Mammary microvascular endothelial cell (primary cell): ENCODE measurements at places on chromosomes 16 and 17. TPM values are rescaled to one million over a fixed set of nuclear protein-coding genes. Genes with fewer than 3 reads are reported as not detected.

The SKAP1 gene
- 0.07 and 0.69 TPM in 2 replicates for total RNA-seq

The WFDC1 gene
- total RNA-seq = not detected in 2 replicates

The CACNG1 gene
- not detected in 2 replicates for total RNA-seq

The OR1A1 gene
- total RNA-seq = not detected in 2 replicates

The LLGL2 gene
- 3.9 and 5.2 TPM in 2 replicates for total RNA-seq
